Hematopoietic multipotent progenitor cell treated with erythropoietin and hydrocortisone succinate and interleukin-3 and kit ligand, for 17 days (in vitro differentiated cells): ENCODE measurements at places on chromosomes 7 and 10.

GRCh38 chr7:102828286-102828685, 79.5 kb downstream of the FAM185A start:
- DNase-seq: no peak

DNA sequence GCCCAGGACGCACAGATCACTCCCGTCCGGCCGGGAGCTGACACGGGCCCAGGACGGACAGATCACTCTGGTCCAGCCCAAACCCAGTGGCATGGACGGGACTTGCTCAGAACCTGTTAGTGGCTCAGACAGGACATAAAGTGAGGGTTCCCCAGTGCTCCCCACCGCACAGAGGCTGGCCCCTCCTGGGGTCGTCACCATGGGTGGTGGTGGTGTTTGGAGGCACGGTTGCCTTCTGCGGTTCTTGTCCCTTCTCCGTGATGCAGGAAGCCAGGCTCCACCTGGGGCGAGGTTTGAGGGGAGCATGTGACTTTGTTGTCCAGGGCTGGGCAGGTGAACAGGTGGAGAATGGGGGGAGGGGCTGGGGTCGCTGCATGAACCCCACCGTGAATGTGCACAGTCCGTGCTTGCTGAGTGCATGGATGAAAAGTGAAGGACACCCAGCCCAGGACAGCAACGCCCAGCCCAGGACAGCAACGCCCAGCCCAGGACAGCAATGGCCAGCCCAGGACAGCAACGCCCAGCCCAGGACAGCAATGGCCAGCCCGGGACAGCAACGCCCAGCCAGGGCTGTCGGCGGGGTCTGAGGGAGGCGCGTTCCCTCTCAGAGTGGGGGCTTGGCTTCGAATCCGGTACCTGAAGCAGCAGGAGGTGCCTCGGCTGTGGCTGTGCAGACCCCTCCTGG, 26.7 kb downstream of the FAM20C start:
- no peak for DNase-seq

DNA sequence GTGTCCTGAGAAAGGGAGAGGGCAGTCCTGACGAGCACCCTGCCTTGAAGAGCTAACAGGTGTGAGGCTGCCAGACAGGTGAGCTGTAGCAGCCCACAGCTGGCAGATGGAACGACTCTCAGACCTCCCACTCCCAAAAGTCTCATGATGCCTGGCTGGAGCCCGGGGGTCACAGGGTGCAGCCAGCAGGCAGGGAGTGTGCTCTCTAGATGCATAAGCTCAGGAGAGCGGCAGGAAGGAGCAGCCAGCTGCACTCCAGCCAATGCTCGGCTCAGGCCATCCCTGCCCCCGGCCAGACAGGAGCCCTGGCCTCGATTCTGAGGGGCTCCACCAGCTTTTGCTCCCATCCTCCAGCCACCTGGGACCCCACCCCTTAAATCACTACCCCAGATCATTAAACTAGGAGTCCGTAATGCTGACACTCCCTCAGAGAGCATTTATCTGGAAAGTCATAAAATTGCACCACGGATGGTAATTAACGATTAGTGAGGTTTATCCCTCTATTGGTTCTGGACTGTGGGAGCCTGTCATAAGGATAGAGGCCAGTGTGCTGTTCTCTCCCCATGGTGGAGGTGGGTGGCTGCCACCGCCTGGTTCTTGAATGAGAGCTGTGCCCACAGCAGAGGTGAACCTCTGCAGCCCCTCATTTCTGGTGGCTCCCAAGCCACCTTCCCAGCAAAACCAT, 63.5 kb upstream of the ZMIZ1 start:
- DNase-seq: no peak

DNA sequence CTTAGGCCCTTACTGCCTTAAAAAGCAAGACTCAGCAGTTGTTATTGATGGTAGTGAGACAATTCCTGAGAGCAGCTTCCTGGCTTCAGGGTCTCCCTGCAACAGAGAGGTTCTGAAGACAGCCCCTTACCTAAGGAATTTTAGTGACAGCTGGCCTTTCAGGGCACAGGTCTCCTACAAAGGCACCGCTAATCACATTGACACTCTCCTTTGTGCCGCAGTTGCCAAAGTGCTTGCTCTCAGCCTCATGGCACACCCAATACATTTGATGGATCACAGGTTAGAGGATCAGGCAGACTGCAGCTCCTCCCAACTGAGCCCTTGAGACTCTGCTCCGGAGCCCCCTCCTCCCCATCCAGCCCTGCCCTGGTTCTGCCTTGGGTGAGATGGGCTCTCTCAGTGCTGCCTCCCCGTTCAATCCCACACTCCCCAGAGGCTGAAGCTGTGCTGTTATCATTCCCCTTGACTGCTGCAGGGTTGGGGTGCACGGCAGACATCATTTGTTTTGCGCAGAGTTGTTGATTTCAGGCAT, 198.2 kb downstream of the EMX2 start:
- no peak for DNase-seq

DNA sequence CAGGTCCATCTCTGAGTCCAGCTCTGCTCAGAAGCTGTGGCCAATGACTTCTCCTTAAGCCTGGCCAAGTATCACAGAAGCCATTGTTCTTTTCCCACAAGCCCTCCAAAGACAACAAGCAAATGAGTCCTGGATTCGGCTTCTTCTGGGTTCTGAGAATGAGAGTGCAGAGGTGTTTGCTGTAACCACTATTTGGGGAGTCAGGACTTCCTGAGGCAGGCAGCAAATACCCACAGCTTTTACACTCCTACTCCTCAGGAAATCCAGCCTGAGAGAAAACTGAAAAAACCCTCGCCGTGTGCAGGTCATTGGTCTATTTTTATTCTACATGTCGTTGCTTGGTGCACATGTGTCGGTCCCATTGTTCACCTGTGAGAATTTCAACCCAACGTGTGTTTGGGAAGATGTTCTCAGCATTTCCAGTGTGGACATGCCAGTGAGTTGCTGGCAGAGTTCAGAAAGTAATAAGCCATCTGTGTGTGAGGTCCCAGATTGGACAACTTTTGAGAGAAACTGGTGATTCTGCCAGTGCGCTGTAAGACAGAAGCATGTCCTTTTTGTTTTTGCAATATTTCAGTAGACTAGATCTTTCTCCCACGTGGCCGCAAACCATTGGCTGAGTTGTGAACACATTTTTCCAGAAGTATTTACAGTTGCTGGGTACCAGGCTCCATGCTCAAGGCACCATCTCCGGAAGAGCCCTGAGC, 121.6 kb upstream of the LYZL2 start:
- DNase-seq: no peak

GRCh38 chr7:151261529-151261928, 13.0 kb upstream of the SMARCD3 start:
- DNase-seq: no peak

DNA sequence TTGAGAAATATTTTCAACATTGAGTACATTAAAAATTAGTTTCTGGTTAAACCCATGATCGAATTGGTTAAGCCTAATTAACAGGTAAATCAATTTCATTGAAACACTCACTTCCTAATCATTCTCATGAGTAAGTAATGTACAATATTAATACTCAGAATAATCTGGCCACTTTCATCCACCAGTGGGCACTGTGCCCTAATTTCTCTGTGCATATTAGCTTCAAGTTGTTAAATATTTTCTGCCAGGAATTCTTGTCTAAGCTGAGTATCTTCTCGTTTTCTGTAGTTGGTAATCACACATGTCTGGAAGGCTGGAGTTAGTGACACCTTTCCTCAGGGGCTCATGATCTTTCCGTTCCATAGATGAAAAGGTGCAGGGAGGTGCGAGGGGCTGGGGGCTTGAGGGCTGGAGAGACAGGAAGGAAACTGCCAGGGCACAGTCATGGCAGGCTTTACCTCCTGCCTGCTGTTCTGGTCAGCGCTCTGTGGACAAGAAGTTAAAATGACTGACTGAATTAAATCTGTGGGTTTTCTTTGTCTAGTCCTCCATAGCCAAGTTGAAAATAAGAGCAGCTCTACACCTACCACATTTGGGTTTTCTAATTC, 71.9 kb downstream of the WIPF3 start:
- peak; percentile 34 for DNase-seq

DNA sequence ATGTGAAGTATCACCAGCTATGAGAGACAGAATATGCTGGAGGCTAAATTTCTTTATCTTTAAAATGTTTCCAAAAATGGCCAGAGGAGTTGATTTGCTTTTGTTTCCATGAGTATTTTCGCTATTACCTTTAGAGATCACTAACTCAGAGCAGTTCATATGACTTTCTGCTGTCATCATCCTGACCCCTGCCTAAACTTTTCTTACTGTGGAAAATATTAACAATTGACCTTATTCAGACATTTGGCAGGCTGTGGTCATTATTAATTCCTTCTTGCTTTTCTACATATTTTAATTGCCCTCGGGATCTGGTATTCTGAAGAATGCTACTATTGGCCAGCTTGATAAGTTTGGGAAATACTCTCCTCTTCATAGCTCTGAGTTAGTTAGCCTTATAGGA, 156.5 kb downstream of the EXOC4 start:
- no peak for DNase-seq

DNA sequence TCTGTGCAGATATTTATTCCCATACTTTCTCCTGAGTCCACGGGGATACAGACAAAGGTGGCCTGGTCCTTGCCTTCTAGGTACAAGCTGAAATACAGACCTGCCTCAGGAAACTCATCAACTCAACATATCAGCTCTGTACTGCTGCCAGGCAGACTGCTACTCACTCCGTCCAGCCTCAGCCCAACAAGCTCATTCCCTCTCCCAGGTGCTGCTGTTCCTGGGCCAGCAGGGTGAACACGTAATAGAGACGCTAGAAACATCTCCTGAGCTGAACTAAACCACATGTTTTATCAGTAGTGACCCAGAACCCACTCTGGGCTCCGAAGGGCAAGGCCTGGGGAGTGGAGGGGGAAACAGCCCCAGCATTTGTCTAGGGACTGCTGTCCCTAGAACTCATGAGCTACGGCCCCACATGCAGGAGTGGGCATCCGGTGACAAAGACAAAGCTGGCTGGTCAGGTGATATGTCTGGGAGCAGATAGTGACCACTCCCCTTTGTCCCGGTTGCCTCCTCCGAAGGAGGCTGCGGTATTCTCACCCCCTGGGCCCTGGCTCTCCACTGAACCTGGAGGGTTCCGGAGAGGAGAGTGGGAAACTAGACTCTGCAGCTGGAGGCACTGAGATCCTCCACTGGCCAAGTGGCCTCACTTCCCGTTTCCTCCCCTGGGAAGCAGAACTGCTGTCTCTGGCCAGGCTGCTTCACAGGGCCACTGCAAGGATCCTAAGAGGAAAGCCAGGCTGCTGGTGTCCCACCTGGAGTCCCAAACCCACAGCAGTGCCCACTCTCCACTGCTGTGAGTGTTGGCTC, 116.1 kb downstream of the FAM53B start:
- DNase-seq: peak; percentile 18

DNA sequence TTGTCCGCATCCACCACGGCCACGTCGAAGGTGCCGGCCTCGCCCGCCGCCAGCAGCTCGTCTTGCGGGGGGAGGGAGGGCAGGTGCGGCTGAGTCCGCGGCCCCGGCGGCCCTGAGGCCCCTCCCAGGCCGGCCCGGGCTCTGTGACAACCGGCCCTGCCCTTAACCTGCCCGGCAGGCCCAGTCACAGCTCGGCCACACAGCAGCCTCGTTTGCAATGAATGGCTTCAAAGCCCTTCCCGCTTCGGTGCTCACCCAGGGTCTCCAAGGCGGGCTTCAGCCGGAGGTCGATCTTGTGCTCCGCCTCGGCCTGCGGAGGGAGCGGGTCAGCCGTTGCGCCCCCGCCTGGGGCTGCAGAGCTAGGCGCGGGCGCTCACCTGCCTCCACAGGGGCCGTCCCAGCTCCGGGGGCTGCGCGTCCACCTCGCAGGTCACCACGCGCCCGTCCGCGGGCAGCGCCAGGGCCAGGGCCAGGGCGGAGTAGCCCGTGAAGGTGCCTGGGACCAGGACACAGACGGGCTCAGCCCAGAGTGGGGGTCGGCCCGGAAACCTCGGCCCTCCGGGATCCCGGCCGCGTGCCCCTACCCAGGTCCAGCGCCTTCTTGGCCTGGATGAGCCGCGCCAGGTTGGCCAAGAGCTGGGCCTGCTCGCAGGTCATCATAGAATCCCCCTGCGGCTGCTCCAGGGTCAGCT, 928 bp downstream of the COMTD1 start:
- DNase-seq: no peak

GRCh38 chr7:894927-895450, 18.6 kb downstream of the GET4 start:
- no peak for DNase-seq

DNA sequence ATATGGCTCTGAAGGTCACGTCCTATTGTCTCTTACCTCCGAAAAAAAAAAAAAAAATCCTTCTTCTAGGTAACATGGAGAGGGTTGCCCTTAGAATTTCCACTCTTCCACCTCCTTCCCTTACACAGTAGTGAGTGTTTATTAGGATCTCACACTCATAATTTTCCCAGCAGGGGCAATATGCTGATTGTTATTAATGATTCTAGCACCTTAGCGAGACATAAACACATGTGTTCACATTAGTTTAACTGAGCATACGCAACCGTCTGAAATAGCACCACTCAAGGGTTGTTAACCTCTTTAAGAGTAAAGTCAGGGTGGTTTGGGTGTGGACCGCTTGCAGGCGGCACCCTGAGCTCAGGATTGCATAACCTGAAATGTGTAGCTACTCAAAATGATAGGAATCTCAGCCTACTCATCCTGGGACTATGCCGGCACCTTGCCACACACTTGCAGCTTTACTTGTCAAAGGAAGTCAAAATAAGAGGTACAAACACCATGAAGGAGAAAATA, 52.2 kb downstream of the CPEB3 start:
- DNase-seq: no peak

DNA sequence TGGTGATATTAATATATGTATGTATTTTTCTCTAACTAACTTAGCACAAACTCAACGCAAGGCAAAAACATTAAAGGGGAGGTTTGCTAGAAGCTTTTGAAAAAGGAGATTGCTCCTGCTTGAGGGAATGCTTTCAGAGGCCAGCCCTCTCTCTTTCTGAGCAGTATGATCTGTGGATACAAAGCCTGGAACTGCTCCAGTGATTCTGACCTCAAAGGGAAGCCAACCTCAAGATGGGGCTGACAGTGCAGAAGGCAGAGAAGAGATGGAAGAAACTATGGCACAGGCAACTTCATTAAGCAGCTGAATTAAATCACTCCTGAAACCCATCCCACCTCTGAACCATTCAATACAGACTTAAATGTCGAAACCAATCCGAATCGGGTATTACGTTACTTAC, 102.4 kb downstream of the USP6NL start:
- no peak for DNase-seq

DNA sequence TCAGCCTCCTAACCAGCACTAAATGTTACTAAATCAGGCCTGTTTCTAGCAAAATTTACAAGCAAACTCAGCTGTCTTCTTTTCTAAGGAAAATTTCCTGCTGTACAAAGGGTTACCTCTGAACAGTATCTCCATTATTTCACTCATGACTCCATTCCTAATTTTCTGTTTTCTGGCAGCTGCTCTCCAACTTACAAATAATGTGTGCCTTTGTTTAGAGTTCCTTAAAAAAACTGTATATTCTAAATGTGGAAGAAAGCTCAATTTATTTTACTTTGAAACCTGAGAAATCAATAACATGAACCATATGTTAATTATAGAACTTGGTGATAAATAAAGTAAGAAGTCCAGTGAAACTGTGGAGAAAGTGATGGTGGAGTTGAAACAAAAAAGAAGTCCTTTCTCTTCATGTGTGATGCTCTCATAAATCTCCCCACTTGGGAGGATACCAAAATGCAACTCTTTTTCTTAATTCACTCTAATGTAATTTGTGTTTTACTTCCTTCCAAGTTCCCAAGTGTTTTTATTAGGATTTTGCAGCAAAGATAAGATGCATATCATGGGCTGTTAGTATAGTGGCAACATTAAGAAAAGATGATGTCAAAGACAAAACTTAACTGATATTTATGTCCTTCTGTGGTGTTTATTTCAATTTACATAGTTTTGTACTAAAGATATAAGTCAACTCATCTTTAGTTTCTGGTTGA, 74.8 kb downstream of the CDK6 start:
- DNase-seq: no peak
